ENCODE measurements at places on chromosomes 6 and 20.

DNA sequence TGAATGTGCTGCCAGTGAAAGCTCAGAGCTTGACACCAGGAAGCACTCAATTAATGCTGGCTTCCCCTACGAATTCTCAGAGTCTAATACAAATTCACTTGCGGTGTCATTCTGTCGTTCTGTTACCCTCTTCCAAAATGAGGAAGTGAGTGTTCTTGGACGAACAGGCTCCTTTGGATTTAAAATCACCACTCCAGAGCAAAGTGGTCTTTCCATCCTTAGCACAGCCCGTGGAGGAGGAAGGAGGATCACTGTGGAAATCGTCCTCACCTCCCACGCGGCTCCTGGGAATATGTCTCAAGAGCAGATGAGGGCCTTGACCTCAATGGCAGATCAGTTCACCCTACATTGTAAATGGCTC, 41.7 kb downstream of the RIOK1 start:
- no peak for DNase-seq

- DNase-seq: no peak
Measured at GRCh38 chr6:2938632-2939083, 32.7 kb downstream of the SERPINB6 start.

GRCh38 chr20:25453035-25453810, 45.8 kb downstream of the GINS1 start:
- no peak for DNase-seq

DNA sequence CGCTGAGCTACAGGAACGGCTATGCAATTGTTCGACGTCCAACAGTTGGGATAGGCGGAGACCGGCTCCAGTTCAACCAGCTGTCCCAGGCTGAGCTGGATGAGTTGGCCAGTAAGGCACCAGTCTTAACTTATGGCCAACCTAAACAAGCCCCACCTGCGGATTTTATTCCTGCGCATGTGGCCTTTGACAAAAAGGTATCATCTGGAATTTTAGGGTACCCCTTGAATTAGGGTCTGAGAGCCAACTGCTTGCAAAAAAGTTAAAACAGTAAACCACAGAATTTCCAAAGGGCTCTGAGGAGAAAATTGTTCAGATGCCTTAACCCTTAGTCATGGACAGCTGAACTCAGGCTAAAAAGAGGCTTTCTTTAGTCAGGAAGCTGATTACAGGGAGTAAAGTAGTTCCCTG, 3.8 kb downstream of the EFHC1 start:
- DNase-seq: no peak

- DNase-seq: no peak
Measured at GRCh38 chr20:61882716-61883615, 182.7 kb downstream of the TAF4 start.

DNA sequence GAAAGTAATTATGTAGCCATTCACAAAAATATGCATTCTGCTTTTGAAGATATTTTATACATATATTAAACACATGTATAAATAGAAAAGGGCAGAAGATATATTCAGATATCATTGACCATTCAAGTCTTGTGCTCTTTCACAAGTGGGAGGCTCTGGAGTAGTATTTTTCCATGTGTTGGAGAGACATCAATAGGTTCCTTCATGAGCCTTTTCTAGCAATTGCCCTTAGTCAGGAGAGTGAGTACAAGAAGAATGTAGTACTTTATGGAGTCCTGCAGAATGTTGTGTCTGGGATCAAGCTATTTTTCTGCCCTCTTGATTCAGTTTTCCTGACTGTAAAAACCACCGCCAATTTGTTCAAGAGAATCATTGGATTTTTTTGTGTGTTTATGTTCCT, 117.9 kb downstream of the LRRC1 start:
- no peak for DNase-seq

- no peak for DNase-seq
Measured at GRCh38 chr6:3592371-3592941, 135.6 kb upstream of the SLC22A23 start.

DNA sequence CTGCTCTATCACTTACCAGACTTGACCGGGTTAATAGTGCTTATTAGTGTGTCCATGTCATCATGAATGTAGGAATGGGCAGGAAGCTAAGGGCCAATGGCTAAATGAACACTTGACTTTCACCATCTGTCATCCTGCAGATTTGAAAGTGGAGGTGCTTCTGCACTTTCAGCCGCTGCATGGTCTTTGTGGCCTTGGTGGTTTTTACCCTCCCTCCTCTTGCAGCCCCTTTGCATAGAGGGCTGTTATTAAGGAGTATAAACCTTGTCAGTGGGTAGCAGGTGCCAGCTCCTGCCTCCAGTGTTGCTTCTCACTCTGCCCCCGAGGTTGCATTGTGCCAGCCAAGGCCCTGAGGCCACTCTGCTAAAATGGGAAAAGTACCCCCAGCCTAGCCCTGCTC, 122.2 kb upstream of the TNFAIP3 start:
- DNase-seq: no peak

DNA sequence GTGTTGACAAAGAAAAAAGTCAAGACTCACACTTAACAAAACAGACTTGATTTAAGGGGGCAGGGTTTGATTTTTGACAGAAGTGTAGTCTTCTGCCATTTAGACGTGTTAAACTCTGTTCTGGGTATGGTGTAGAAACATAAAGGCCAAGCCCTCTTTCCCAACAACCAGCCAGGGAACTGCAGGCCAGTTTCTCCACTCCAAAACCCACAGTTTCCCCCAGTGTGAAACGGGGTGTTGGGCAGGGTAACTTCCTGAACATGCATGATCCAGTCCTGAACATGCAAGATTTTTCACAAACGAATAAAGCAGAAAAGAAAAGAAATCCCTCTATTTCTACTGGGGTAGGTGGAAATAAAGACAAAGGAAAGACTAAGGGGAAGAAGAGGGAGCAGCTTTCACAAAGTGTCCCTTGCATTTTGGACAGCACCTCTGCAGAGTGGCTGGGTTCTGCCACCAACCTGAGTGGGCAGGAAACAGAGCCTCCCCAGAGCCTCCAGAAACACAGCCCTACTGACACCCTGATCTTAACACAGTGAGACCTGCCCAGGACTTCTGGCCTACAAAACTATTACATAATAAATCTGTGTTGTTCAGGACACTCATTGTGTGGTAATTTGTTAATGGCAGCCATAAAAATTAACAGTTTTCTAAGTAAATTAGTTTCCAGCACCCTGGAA, 7.5 kb downstream of the APMAP start:
- DNase-seq: no peak

- no peak for DNase-seq
Measured at GRCh38 chr20:58822149-58822548, 28.6 kb downstream of the GNAS-AS1 start.

DNA sequence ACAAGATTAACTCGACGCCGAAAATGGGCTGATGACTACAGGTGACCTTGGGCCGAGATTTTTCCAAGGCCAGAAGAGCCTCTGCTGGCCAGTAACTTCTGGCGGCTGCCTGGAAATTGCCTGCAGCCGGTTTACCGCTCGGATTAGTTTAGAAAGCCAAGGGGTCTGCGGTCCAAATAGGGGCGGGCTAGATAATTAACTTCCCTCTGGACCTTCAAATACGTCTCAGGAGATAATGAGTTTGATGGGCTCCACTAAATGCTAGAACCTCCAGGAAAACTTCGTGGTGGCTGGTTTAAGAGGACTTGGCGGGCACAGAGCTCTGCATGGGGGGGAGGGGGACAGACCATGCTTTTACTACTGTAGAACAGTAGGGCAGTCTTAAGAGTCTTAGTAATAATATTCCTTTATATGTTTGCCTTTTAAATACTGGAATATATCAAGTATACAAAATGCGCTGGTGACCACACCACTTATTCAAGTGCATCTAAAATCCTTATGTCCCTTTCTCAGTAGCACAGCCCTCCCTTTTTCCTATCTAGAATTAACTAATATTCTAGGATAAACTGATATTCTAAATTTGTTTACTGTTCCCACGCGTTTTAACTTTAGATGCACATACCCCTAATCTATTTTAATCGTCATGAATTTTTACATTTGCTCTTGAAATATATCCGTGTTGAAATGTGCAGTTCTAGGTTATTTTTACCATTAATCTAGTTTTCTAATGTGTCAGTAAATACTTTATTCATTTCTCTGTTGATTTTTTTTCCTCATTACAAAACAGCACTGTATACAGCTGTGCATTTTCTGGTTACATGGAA, 107.5 kb upstream of the PRSS16 start:
- DNase-seq: no peak

DNA sequence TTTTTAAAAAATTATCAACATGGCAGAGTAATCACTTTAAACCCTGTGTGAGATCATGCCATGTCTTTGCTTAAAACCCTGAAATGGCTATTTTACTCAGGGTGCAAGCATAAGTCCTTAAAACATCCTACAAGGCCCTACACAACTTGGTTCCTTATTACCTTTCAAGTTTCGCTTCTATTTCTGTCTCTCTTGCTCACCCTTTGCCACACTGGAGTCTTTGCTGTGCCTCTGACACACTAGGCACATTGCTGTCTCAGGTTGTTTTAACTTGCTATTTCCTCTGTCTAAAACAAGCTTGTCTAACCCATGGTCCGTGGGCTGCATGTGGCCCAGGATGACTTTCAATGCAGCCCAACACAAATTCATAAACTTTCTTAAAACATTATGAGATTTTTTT, 55.6 kb downstream of the KIAA0408 start:
- DNase-seq: no peak

GRCh38 chr6:155493694-155494143, 38.1 kb upstream of the NOX3 start:
- no peak for DNase-seq

GRCh38 chr6:120646101-120646500, 688.2 kb downstream of the TBC1D32 start:
- DNase-seq: no peak

DNA sequence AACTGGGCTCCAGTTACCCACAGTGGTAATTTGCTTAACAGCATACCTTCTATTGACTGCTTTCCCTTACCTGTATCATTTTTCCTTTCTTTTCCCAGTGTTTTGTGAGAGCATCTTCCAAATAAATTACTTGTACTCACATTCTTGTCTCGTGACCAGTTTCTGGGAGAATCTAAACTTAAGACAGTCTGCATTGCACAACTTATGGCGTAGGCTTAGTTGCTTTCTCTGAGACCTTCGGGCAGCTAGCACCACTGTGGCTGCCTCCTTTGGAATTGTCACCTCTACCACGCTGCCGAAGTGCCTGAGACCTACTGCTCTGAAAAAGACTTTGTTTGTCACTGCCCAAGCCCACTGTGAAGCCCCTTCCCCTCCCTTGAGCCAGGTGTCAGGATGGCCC, 188.1 kb upstream of the BMP2 start:
- no peak for DNase-seq

All from cerebellar nuclear complex (tissue), 1 donor.